ENCODE measurements at places on chromosomes 2 and 18. TPM values are rescaled to one million over a fixed set of nuclear protein-coding genes. Genes with fewer than 3 reads are reported as not detected.

The EPB41L3 gene
- total RNA-seq: not detected

The ADCYAP1 gene
- not detected for total RNA-seq

The OSBPL1A gene
- 2.0 TPM for total RNA-seq

The PLCD4 gene
- not detected for total RNA-seq

The EPG5 gene
- 38.8 TPM for total RNA-seq

The SRBD1 gene
- 25.4 TPM for total RNA-seq

The KCNIP3 gene
- total RNA-seq: not detected

The CD8B gene
- total RNA-seq: 31.5 TPM

The G6PC2 gene
- total RNA-seq: not detected

The B3GNT7 gene
- 20.1 TPM for total RNA-seq

The GFPT1 gene
- total RNA-seq: 50.5 TPM

The SCTR gene
- not detected for total RNA-seq

The RPE gene
- total RNA-seq: 49.4 TPM

The MTERF4 gene
- 38.1 TPM for total RNA-seq

The EFR3B gene
- 0.98 TPM for total RNA-seq

The GREB1 gene
- 2.2 TPM for total RNA-seq

The SCLY gene
- 46.5 TPM for total RNA-seq

The KCNJ13 gene
- not detected for total RNA-seq

The CPO gene
- total RNA-seq: not detected

The DNAH7 gene
- 0.02 TPM for total RNA-seq

The MC4R gene
- not detected for total RNA-seq

The ME2 gene
- total RNA-seq: 120 TPM

The MTCL1 gene
- 0.38 TPM for total RNA-seq

The SESTD1 gene
- total RNA-seq: 11.1 TPM

The RNF144A gene
- 17.2 TPM for total RNA-seq

The OTOS gene
- not detected for total RNA-seq

The AKAIN1 gene
- not detected for total RNA-seq

The SPATA3 gene
- total RNA-seq: 0.50 TPM

The RAB12 gene
- total RNA-seq: 19.1 TPM

The IL1A gene
- total RNA-seq: 0.25 TPM

The UBE2F gene
- total RNA-seq: 51.3 TPM
